Activated effector memory CD4-positive, alpha-beta T cell treated with Interleukin-2 at 50 U/mL for 16 hours (primary cell): ENCODE measurements at places on chromosomes 5 and 9.
A peak's percentile ranks its signal among the peaks of the same experiment; 100 is the strongest.

GRCh38 chr9:86340356-86341006 is 13.7 kb downstream of the TUT7 start:
- no peak for DNase-seq

GRCh38 chr9:132486706-132487350 is 76.8 kb downstream of the CFAP77 start:
- peak; percentile 22 for DNase-seq

DNA sequence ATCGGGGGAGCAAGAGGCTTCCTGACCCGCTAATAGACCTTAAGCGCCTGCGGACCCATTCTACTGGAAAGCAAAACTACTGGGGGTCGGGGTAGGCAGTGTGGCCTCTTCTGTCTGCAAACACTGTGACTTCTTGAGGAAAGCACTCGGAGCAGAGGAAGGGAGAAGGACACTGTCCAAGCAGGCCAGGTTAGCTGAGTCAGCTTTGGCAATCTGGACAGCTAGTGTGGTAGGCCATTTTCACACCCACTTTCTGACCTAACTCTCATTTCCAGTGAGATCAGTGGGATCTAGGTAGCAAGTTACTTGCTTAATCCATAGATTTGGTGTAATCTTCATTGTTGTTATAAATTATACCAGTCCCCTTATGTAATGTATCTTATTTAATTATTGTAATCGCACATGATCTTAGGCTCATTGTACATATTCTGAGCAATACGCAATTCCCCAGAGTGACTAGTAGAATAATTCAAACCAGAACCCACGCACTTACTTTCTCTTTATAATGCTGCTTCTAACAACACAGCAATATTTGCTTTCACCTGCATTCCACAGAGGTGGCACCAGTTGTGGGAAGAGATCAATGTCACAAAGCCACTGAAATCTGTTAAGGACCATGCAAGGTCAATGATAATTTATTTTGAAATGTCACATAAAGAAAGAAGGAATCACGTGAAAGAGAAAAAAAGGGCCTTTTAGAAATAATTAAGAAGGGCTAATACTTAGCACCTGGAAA is 82.9 kb downstream of the NREP start:
- DNase-seq: no peak

DNA sequence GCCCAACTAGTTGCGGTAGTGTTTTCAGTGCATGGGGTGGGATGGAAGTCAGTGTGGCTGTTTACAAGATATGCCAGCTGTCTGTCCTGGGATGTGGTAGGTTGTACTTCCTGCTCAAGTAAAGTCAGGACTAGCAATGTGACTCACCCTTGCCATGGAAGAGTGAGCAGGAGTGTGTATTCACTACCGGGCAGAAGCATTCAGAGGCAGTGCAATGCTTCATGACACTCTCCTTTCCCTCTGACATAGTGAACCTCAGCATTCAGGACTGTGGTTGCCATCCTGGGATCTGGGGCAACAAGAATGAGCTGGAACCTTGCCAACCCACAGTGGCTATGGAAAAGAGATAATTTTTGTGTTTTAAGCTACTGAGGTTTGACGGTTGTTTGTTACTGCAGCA is 68.9 kb downstream of the BOD1 start:
- DNase-seq: no peak

DNA sequence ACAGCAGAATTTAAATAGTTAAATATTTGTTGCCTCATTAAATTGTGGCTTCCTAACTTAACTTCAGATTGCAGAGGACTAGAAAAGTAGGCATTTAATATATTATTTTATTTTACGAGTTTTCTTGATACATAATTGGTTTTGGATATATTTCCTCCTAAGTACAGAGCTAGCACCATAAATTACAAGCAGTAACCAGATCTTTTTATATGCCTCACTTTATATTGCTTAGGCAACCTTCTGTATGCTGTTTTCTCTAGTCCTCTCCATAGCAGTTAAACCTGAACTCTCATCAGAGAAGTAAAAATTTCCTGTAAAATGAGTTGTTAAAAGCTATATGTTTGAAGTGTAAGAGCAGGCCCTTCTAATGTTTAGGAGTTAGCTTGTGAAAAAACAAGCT is 144.2 kb downstream of the ZCCHC7 start:
- no peak for DNase-seq

DNA sequence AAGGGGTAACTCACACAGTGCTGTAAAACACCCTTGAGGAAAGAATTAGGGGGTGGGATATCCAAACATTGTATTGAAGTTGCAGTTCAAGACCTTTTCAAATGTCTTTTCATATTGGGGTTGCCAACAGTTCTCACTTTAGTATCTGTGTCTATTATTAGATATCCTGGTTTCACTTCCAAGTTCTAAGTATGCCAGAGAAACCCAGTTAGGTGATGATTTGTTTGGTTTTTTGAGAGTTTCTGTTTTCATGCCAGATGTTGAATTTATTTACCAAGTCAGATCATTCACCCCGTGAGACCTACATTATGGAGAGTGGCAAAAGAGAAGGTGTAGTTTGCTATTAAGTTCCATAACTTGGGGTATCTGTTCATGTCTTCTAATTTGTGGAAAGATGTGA is 64.5 kb downstream of the C9orf152 start:
- no peak for DNase-seq

DNA sequence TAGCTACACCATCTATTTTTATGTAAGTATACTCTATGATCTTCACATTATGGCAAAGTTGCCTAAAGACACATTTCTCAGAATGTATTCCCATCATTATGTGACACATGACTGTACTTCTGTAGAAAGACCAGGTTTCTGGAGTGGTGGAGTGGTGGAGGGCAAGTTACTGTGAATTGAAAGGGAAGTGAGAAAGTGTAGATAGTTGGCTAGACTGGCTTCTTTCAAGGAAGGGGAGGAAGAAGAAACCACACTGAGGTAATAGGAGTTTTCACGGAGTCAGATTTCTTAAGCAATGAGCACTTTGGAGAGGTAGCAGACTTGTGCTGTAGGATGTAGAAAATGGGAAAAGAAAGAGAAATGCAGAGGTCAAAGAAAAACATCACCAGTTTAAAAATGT is 50.9 kb upstream of the EQTN start:
- DNase-seq: no peak

DNA sequence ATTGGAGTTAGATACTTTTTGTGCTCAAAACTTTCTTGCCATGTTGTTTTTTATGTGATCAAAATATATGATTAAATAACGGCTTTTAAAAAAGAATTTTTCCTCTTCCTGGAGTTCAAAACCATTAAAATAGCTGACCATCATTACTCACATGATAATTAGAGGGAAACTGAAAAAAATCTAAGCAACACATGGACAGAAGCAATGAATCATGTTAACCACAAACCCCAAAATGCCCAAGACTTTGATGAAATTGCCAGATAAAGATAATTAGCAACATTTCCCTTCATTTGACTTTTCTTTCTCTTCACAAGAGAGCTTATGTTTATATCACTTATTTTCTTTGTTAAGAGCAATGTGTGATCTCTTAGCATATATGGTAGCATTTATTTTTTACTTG is 1294.2 kb downstream of the EFNA5 start:
- DNase-seq: no peak

GRCh38 chr5:123805300-123805699 is 293.3 kb downstream of the CSNK1G3 start:
- DNase-seq: no peak

- DNase-seq: no peak
Measured at GRCh38 chr5:149151717-149152116, 10.4 kb downstream of the ABLIM3 start.

DNA sequence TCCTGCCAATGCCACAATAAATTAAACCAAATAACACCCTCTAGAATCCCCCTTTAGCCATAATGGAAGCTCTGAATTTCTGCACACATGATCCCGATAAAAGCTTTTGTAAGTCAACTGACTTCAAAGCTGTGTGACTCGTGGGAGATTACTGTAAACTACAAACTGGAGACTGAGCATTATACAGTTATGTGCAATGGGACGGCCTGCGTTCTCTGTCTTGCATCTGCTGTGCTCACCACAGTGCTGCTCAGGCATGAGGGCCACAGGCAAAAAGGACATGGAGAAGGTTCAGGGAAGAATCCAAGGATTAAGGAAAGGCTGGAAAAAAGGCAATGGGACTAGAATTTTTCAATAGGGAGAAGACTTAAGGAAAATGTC is 184.2 kb downstream of the FANCC start:
- no peak for DNase-seq

- no peak for DNase-seq
Measured at GRCh38 chr9:22203371-22204138, 194.4 kb upstream of the CDKN2B start.

DNA sequence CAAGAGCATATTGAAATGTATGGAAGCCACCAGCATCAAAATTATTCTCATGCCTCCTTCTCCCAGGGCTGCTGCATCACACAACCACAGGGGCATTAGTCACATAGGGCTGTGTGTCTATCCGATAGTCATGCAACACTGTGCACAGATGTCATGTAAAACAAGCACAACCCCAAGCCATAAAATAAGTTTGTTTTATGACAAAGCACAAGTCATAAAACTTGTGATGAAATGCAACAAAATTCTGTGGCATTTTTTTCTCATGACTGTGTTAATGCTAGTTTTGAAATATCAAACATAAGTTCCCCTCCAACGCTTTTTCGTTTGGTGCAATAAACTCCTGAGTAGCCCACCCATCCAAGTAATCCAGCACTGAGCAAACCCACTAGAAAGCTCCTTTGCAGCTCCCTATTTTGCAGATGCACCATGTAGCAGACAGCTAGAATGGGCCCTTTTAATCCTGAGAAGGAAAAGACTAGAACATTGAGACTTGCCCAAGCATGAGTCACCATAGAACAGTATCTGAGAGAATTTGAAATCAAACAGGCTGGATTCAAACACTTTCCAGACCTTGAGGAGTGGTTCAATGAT is 93.3 kb upstream of the ZNF366 start:
- DNase-seq: no peak

GRCh38 chr9:70398145-70398556 is 16.3 kb downstream of the KLF9 start:
- no peak for DNase-seq

GRCh38 chr9:120770931-120771330 is 22.3 kb downstream of the FBXW2 start:
- no peak for DNase-seq

- DNase-seq: no peak
Measured at GRCh38 chr9:7216004-7216841, 458.4 kb downstream of the KDM4C start.

DNA sequence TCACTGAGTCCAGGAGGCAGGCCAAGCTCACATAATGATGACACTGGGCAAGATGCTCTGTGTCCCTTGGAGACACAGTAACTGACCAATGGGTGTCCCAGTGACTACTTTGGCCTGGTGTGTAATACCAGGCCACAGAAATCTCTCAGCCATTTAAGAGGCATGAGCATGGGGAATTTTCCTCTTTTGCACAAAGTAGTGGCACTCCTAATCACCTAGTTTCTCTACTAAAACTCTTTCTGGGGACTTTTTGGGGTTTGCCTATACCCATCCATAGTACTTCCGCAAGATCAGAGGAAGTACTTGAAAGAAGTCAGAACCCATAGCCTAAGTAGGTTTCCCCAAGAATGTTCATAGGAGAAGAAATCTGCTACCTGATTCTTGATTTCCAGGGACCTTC is 161.9 kb downstream of the ARSB start:
- DNase-seq: no peak

DNA sequence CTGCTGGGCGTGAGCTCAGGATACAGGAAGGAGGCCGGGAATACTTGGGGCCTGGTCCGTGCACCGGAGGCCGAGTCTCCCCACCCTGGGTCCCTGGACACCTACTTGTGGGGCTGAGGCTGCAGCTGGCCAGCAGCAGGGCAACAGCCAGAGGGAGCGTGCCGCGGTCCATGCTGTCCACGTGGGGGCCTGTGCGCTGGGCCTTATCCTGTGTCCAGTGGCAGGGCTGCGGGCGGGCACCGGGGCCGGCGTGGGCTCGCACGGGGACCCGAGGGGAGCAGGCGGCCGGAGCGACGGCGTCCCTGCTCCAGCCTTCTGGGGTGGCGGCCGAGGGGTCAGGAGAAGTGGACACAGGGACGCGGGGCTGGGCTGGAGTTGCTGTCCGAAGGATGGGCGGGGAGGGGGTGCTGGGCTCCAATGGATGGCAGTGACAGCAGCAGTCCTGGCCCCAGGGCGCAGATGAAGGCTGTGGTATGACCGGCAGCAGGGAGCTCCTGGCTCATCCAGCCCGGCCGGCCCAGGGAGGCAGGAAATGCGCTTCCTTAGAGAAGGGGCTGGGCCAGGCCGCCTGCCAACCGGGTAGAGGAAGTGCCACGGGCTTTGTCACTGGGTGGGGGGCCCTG is at the start of gene ENG:
TSS of gene ENG (minus strand) at position 475 of the 623 bp plus-strand sequence. CDS start at position 172, 303 bp downstream.
- DNase-seq: no peak

DNA sequence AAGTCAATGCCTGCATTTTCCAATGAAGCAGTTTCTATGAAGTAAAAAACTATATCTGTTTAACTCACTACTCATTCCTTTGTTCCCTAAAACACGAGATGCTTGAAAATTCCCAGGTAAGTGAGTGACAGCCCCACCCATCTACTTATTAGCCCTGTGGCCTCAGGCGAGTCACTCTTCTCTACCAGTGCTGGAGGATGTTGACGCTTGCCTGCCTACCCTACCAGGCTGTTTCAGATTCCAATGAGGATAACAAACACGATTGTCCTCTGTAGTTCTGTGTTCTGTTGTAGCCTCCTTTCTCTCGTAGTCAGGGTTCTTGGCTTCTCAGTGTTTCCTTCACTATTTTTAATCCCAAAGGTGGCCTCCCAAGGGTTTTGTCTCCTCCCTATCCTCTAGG is 388.8 kb downstream of the KDM4C start:
- no peak for DNase-seq

- no peak for DNase-seq
Measured at GRCh38 chr5:39503155-39503554, 78.4 kb upstream of the DAB2 start.

- DNase-seq: no peak
Measured at GRCh38 chr5:96387616-96388015, 45.4 kb downstream of the PCSK1 start.

GRCh38 chr5:149024477-149024876 is 38.4 kb downstream of the SH3TC2 start:
- DNase-seq: no peak

DNA sequence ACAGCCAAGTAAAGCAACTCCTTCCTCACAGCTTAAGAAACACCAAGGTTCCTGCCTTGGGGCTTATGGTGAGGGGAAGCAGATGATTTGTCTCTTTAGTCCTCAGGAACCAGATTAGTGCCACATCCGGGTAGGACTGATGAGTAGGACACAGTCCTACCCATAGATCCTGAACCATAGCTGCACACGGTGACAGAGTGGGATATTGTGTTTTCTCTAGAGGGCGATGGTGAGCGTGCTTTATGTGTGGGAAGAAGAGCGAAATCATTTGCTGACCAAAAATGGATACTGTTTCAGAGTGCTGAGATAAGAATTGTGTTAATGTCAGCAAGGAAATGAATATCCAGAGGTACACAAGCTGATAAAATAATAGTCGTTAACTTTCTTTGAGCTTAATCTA is 209.0 kb upstream of the FBXL7 start:
- no peak for DNase-seq

- no peak for DNase-seq
Measured at GRCh38 chr5:11182441-11183080, 421.5 kb upstream of the DAP start.

GRCh38 chr9:98289614-98290201 is 34.3 kb upstream of the TBC1D2 start:
- no peak for DNase-seq

GRCh38 chr5:159768243-159768642 is 148.0 kb upstream of the ADRA1B start:
- DNase-seq: no peak

GRCh38 chr9:19156026-19156474 is 28.8 kb upstream of the PLIN2 start:
- no peak for DNase-seq
